ENCODE measurements at places on chromosomes 6 and 20.
A peak's percentile ranks its signal among the peaks of the same experiment; 100 is the strongest.

- peak; percentile 63 for DNase-seq
These were observed 402 bp downstream of the ZBTB12 start for GRCh38 chr6:31901415-31901952.

DNA sequence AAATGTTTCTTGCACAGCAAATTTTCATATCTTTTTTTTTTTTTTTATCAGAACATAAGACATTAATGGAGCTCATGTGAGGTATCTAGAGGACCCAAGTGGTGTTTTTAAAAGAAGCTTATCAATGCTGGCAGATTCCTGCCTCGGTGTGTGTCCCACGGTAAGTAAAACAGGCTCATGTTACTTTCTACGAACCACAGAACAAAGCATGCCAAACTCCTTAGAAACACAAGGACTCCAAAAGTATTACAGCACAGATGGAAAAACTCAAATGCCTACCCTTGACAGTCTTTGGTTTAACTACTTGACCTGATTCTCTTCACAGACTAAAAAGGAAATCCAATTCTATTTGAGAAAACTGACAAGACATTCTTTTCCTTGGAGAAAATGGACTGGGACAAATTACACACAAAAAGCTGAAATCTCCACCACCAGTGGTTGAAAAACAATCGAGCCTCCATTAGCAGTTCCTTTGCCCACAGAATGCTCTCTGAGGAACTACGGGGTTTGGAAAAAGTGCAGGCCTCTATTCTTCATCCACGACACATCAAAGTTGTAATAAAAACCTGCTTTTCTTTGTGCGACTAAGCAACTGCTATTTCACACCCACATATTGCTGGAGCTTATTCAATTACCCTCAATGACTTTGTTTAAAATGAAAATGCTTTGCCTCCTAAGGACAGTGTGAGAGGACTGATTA lies 5.4 kb downstream of the METTL24 start:
- no peak for DNase-seq

GRCh38 chr6:131945971-131946370 lies 5.2 kb downstream of the CCN2 start:
- DNase-seq: no peak

DNA sequence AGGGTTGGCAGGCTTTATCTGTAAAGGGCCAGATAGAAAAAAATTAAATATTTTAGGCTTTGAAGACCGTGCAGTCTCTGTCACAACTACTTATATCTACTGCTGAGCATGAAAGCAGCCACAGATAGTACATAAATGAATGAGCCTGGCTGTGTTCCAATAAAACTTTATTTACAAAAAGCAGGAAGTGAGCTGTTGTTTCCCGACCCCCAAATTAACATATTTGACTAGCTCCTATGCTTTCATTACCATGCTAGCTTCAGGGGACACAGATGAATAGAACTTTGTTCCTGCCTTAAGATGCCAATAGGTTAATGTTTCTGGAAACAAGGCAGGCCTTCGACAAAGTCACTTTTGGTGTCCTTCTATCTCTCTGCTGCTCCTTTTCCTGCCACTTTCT lies 1058.0 kb upstream of the FLRT3 start:
- DNase-seq: no peak

GRCh38 chr20:37564388-37565133 lies 36.9 kb upstream of the BLCAP start:
- DNase-seq: peak; percentile 18

GRCh38 chr20:23415959-23416583 lies 5.2 kb downstream of the NAPB start:
- no peak for DNase-seq

GRCh38 chr6:39992861-39993622 lies 58.8 kb upstream of the MOCS1 start:
- DNase-seq: no peak

DNA sequence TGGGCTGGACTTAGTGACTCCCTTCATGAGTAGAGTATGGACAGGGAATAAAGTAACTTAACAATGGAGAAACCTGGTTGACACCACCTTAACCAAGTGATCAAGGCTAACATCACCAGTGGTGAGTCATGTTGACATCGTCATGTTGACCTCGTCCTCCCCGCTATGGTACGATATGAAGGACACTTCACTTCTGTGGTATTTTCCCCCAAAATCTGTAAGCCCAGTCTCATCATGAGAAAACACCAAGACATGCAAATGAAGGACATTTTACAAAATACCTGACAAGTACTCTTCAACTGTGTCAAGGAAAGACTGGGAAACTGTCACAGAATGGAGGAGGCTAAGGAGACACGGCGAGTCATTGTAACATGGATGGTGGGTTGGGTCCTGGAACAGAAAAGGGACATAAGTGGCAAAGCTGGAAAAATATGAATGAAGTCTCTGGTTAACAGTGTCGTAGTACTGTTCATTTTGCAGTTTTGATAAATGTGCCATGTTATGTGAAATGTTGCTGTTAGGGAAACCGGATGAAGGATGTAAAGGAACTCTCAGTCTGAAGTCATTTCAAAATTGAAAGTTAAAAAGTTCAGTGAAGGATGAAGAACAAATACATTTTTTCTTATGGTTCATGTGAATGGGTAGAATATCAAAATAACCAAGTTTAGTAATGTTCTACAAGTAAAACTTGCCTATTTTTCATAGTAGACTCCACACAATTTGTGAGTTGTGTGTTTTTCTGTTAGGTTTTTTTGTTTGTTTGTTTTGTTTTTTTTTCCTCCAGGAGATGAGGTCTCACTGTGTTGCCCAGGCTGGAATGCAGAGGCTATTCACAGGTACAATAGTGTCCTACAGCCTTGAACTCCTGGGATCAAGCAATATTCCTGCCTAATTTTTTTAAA lies 247.5 kb downstream of the TMEM242 start:
- no peak for DNase-seq

DNA sequence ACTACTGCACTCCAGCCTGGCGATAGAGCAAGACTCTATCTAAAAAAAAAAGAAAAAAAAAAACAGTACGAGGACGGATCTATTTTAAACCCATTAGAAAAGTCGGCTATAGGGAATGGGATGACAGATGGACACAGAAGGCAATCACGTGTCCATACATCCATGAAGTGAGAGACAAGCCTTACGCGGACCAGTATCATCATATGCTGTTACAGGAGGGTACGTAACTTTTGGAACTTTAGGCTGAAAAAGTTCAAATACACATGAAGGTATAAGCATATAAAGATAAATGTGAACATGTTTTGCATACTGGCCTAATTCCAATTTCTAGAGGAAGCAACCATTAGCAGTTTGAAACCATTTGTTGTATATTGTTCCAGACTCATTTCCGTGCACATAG lies 109.8 kb upstream of the EXOC2 start:
- DNase-seq: no peak

DNA sequence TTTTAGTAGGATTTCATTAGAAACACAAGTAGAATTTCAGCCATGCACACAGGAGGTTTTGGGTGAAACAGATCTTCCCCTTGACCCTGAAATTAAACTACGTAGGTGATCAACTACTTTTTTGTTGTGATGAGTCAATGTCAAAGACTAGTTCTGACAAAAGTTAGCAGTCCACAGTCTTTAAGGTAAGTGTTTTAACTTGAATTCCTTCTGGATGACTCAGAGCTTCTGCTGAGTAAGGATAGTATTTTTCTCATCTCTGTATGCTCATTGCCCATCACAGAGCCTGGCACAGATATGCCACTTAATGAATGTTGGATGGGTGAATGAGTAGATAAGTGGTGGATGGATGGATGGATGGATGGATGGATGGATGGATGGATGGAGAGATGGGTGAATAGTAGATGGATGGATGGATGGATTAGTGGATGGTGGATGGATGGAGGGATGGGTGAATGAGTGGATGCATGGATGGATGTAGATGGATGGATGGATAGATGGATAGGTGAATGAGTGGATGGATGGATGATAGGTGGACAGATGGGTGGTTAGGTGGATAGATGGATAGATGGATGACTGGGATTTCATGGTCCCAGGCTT lies 165.3 kb downstream of the ZMYND8 start:
- DNase-seq: no peak

DNA sequence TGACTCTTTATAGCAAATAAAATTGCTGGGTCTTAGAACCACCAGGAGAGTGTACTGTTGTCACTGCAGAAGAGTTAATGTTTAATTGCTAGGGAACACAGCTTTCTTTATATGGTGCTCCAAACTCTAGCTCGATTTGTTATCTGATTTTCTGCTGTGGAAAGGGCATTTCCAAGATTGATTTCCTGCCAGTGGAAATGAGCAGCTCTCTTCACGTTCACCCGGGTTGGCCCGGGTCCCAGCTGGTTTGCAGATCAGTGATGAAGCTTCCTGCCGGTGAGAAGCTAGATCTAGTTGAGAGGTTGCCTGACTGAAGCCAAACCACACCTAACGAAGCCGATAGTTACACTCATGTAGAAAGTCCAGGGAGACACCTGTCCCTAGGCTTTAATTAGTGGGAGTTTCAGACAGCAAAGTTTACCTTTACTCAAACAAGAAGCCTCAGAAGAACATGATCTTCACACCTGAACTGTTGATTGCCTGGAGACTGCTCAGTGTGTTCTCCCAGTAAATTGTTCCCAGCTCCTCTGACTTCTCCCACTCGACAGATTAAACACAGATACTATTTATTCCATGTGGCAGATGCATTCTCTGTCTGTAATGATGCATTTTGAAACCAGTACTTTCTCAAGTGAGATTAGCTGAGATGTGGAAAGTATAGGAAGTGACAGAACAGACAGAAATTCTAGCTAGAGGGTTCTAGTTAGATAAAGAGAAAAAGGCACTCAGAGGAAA lies 27.8 kb downstream of the PAQR8 start:
- DNase-seq: no peak

GRCh38 chr6:88565409-88565811 lies 398.0 kb downstream of the RNGTT start:
- no peak for DNase-seq

GRCh38 chr6:15604843-15605242 lies 58.0 kb downstream of the DTNBP1 start:
- DNase-seq: no peak
